ENCODE measurements at places on chromosomes 1 and 21.

- DNase-seq: no peak
Observed at GRCh38 chr1:23639460-23640095, 52.0 kb upstream of the RPL11 start.

DNA sequence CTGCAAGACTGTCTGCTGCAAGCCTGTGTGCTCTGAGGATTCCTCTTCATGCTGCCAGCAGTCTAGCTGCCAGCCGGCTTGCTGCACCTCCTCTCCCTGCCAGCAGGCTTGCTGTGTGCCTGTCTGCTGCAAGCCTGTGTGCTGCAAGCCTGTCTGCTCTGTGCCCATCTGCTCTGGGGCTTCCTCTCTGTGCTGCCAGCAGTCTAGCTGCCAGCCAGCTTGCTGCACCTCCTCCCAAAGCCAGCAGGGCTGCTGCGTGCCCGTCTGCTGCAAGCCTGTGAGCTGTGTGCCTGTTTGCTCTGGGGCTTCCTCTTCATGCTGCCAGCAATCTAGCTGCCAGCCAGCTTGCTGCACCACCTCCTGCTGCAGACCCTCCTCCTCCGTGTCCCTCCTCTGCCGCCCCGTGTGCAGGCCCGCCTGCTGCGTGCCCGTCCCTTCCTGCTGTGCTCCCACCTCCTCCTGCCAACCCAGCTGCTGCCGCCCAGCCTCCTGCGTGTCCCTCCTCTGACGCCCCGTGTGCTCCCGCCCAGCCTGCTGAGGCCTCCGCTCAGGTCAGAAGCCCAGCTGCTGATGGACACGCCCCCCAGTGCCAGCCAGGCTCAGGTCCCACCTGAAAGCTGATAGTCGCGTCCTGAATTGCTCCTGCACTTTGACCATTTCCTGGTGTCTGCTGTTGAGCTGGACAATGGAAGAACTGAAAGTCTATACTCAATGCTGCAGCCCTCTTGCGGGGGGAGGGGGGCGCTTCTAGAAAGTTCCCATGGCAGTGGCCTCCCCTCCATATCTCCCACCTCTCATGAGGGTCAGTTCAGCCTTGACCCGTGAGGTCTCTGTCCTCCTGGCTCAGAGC, 1.2 kb downstream of the KRTAP10-4 start:
- no peak for DNase-seq

GRCh38 chr1:7046314-7046713, 261.1 kb downstream of the CAMTA1 start:
- peak; percentile 90 for DNase-seq

DNA sequence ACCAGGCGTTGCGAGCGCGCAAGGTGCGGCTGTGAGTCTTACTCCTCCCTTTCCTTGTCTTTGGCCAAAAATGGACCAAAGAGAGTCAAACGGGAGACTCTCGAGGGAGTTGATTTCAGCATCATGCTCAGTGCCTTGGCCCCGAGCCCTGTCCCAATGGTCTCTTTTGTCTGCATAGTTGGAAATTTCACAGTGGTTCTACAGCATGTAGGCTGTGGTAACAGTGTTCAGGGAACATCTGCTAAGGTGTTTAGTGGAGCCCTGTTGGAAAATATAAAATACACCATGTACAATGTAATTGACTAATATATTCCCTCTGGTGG, 2.7 kb downstream of the CACNA1E start:
- no peak for DNase-seq

- no peak for DNase-seq
Observed at GRCh38 chr21:42601656-42602055, 51.8 kb upstream of the PDE9A start.

- no peak for DNase-seq
Observed at GRCh38 chr1:241451956-241452355, 67.6 kb downstream of the FH start.

Measured in endodermal cell (in vitro differentiated cells).